ENCODE measurements at places on chromosomes 2 and 18.

DNA sequence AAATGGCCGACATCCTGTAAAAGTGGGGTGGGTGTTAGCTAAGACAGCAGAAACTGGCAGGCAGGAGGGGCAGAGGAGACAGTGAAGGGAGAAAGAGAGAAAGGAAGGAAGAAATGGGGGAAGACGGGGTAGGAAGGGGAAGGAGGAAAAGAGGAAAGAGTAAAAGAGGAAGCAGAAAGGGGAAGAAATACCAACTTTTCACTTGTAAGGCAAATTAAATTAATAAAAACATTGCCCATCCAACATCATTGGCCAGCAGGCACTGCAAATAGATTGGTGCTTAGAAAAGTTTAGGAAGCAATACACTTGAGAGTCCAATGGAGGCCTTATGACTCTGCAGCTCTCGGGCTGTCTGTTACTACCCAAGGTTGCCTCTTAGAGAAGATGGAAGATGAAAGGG, 116.7 kb downstream of the TNS1 start:
- no peak for DNase-seq

DNA sequence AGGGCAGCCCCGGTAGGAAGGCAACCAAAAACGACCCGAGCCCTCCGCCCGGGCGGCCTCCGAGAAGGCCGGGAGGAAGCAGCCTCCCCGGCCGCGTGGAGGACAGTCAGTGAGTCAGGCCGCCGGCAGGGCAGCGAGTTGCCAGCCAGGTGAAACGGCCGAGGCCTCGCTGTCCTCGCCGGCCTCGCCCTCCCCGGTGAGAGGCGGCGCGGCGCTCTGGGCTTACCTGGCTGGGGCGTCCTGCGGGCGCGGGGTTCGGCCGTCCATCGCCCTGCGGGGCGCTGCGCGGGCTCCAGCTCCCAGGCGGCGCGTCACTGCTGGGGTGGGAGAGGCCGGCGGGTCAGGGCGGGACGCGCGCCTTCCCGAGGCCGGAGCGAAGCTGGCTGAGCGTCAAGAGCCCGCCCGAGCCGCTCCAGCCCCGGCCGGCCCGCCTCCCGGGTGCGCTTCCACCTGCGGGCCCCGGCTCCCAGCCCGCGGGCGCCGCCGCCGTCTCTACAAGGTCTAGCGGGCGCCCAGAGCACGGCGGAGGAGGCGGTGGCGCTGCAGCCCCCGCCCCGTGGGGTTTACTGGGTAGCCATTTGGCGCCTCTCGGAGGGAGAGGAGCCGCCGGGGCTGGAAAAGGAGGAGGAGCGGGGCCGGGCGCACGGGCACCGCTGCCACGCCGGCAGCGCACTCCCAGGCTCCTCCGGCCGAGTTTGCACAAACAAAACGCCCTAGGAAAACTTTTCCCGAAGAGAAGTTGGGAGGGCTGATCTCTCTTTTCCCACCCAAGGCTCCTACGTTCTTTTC, 499 bp downstream of the COBLL1 start:
- peak; percentile 81 for DNase-seq

DNA sequence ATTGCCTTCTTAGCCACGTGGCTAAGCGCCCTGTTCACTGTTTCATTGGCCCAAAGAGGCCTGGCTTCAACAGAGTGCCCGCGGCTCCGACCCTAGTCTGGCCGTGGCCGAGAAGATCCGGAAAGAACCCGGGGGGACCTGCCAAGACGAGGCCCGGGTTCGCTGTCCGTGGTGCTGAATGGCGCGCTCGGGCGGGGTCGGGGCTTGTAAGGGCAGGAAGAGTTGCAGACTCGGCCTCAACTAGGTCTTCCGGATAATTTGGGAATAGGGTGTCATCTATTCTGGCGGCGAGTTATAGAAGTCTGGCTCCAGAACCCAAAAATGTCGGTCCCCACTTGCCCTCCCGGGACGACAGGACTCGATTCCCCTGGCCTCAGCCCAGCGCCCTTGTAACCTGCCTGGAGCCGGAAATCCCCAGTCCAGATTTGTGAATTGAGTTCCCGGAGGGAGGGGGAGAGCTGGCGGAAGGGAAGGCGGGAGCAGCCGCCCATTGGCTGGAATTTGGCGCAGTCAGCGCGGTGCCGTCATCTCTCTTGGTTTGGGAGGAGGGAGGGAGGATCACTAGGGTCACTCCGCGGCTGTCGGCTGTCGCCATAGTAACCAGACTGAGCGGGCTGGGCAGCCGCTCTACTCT, 3.5 kb downstream of the CDK5R2 start:
- peak; percentile 99 for DNase-seq

GRCh38 chr2:222057347-222058073, 241.3 kb downstream of the PAX3 start:
- no peak for DNase-seq

- DNase-seq, result peak; percentile 82
Measured at GRCh38 chr18:3451989-3452749, 2.2 kb downstream of the TGIF1 start.

DNA sequence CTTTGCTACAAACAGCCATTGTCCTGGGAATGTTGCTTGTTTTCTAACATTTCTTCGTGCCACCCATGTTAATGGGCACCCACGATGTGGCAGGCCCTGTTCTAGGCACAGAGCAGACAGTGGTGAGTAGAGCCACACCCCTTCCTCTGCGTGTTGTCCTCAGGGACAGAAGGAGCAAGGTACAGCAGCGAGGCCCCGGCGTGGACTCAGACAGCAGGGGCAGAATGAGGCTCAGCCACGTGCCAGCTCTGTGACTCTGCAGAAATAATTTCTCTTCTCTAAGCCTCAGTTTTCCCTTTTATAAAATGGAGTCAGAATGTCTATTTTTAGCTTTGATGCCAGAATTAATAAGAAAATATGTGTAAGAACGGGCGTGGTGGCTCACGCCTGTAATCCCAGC, 401.7 kb downstream of the TSN start:
- DNase-seq, result no peak

DNA sequence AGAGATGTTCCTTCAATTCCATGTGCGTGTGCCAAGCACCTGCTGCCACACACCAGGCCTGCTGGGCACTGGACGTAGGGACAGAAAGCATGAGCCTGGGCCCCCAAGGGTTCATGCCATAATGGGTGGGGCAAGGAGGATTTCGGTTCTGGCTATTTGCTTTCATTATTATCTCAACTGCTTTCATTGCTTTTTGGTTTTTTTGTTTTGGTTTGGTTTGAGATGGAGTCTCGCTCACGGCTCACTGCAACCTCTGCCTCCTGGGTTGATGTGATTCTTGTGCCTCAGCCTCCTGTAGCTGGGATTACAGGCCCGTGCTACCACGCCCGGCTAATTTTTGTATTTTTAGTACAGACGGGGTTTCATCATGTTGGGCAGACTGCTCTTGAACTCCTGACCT, 57.2 kb downstream of the SF3B1 start:
- no peak for DNase-seq

Measured in ELF-1 (cell line).